ENCODE measurements at places on chromosomes 3 and 15.
A peak's percentile ranks its signal among the peaks of the same experiment; 100 is the strongest.

DNA sequence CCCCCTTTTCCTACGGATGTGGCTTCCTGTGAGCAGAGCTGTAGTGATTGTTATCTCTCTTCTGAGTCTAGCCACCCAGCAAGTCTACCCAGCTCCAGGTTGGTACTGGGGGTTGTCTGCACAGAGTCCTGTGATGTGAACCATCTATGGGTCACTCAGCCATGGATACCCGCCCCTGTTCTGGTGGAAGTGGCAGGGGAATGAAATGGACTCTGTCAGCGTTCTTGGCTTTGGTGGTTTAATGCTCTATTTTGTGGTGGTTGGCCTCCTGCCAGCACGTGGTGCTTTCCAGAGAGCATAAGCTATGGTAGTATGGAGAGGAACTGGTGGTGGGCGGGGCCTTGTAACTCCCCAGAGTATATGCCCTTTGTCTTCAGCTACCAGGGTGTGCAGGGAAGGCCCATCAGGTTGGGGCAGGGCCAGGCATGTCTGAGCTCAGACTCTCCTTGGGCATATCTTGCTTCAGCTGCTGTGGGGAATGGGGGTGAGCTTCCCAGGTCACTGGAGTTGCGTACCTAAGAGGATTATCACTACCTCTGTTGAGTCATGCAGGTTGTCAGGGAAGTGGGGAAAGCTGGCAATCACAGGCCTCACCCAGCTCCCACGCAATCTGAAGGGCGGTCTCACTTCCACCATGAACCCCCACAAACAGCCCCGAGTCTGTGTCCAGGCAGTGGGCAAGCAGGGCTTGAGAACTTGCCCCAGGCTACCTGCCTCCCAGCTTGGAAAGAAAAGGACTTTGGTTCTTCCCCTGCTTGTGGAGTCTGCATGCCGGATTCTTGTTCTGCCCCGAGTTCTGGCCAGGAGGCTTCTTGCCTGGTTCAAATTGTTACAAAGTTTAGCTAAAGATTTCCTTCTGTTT, 9.0 kb upstream of the ADGRG7 start:
- no peak for DNase-seq

- DNase-seq = no peak
Observed at GRCh38 chr3:25037049-25037547, 391.0 kb upstream of the RARB start.

DNA sequence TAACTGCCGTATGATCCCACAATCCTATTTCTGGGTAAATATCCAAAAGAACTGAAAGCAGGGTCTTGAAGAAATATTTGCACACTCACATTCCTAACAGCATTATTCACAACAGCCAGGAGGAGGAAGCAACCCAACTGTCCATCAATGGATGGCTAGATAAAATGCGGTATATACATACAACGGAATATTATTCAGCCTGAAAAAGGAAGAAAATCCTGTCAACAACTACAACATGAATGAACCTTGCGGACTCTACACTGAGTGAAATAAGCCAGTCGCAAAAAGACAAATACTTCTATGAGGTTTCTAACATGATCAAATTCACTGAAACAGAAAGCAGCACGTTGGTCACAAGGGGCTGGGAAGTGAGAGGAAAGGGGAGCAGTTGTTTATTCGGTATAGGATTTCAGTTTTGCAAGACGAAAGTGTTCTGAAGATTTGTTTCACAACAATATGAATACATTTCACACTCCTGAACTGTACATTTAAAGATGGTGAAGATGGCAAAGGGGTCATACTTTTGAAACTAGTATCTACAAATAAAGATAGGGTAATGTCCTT, 6.2 kb downstream of the DLG1 start:
- no peak for DNase-seq

DNA sequence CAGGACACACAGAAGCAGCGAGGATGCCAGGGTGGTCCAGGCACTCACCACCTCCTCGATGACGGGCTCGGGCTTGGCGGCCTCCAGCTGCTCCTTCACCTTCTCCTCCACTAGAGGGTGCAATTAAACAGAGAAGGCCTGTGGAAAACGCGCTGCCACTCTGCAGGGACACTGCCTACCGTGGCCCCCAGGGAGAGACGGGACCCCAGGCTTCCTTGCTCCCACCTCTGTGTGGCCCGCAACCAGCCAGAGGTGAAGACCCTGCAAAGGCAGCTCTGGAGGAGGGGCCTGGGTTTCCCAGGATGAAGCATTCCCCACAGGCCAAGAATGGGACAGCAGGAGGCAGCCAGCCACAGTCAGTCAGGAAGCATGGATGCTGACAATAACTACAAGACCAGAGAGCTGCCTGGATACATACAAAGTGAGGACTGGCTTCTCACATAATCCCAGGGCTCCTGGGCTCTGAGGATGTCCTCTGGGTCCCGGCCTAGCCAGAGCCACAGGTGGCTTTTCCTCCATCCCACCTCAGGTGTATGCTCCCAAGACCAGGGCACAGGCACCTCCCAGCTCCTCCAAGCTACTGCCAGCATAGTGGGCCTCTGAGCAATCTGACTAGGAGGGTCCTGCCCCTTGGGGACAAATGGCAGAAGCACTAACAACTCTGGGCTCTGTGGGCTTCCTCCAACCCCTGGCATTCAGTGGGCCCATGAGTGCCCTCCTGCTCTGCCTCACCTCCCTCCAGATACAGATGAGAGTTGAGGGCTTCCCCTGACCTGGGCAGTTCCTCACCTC, 46.2 kb downstream of the PTH1R start:
- DNase-seq = peak; percentile 48
